Hair follicular keratinocyte (primary cell): ENCODE measurements at places on chromosomes 2 and 18. TPM values are rescaled to one million over a fixed set of nuclear protein-coding genes. Genes with fewer than 3 reads are reported as not detected.

Gene LYPD1
- not detected in 2 replicates for total RNA-seq

Gene GREB1
- 0.31 and 1.0 TPM in 2 replicates for total RNA-seq

Gene SERPINB7
- total RNA-seq: 8.7 and 9.4 TPM in 2 replicates

Gene HOXD13
- not detected in 2 replicates for total RNA-seq

Gene UGT1A8
- not detected in 2 replicates for total RNA-seq

Gene SCN2A
- total RNA-seq: 0.23 and 0.42 TPM in 2 replicates

Gene CROCC2
- not detected in 2 replicates for total RNA-seq

Gene CYP27A1
- 0.42 and 2.7 TPM in 2 replicates for total RNA-seq

Gene CHRNG
- total RNA-seq: not detected in 2 replicates

Gene DUSP2
- 14.1 and 14.2 TPM in 2 replicates for total RNA-seq

Gene SH3RF3
- 0.57 and 0.86 TPM in 2 replicates for total RNA-seq

Gene NAT8
- total RNA-seq: not detected in 2 replicates

Gene RAB27B
- total RNA-seq: 4.3 and 5.5 TPM in 2 replicates

Gene GKN2
- not detected in 2 replicates for total RNA-seq

Gene BBS5
- 2.7 and 3.4 TPM in 2 replicates for total RNA-seq

Gene PLGLB1
- total RNA-seq: 0.55 and 0.57 TPM in 2 replicates

Gene ANO7
- 0.16 and 0.23 TPM in 2 replicates for total RNA-seq

Gene LOXHD1
- total RNA-seq: not detected in 2 replicates

Gene CTAGE1
- total RNA-seq: not detected in 2 replicates
